ENCODE measurements at places on chromosomes 7 and 10. TPM values are rescaled to one million over a fixed set of nuclear protein-coding genes. Genes with fewer than 3 reads are reported as not detected.

Gene KMT2C
- total RNA-seq: 12.4 TPM

Gene DDX56
- total RNA-seq: 45.0 TPM

Gene SPDYE5
- total RNA-seq: not detected

Gene TIMM23
- 97.1 TPM for total RNA-seq

Gene LRWD1
- total RNA-seq: 17.0 TPM

Gene PAPOLB
- not detected for total RNA-seq

Gene OR6V1
- total RNA-seq: not detected

Gene TMEM225B
- 4.2 TPM for total RNA-seq

Gene ATXN7L1
- 2.6 TPM for total RNA-seq

Gene COL17A1
- total RNA-seq: 1.0 TPM

Gene CLDN3
- not detected for total RNA-seq

Gene DENND2A
- 12.4 TPM for total RNA-seq

Gene MLXIPL
- total RNA-seq: not detected

Gene MAT1A
- not detected for total RNA-seq

Gene GPR146
- total RNA-seq: 3.7 TPM

Gene MBL2
- total RNA-seq: not detected

Gene BTBD16
- total RNA-seq: not detected

Gene CD36
- total RNA-seq: 10.8 TPM

Gene BAG3
- total RNA-seq: 38.8 TPM

Gene NPTX2
- total RNA-seq: 0.96 TPM

Gene COL28A1
- total RNA-seq: not detected

Gene PSMC2
- 148 TPM for total RNA-seq

Gene GNA12
- 49.5 TPM for total RNA-seq

Gene TRIM73
- total RNA-seq: 0.72 TPM

Gene PAX4
- total RNA-seq: not detected
